Osteoblast (primary cell): ENCODE measurements at places on chromosomes 3 and 15. TPM values are rescaled to one million over a fixed set of nuclear protein-coding genes. Genes with fewer than 3 reads are reported as not detected.

TMEM115 gene
- total RNA-seq, result 61.6 and 73.1 TPM in 2 replicates

PROS1 gene
- 87.5 and 97.4 TPM in 2 replicates for total RNA-seq

DGKG gene
- 2.5 and 2.9 TPM in 2 replicates for total RNA-seq

RETNLB gene
- not detected in 2 replicates for total RNA-seq

ISL2 gene
- 0.29 and 1.1 TPM in 2 replicates for total RNA-seq

FOXB1 gene
- total RNA-seq, result not detected in 2 replicates
